Uterine smooth muscle cell (primary cell): ENCODE measurements at places on chromosomes 4 and X. TPM values are rescaled to one million over a fixed set of nuclear protein-coding genes. Genes with fewer than 3 reads are reported as not detected.

TCEAL7 gene
- total RNA-seq = 44.3 and 50.5 TPM in 2 replicates

OPN1MW gene
- total RNA-seq = not detected in 2 replicates

CLCN4 gene
- 0.62 and 0.77 TPM in 2 replicates for total RNA-seq

GPR119 gene
- total RNA-seq = not detected in 2 replicates

EREG gene
- 0.11 and 0.12 TPM in 2 replicates for total RNA-seq

PLXNB3 gene
- total RNA-seq = 5.5 and 8.1 TPM in 2 replicates

NXF2B gene
- total RNA-seq = not detected in 2 replicates

GAGE13 gene
- total RNA-seq = not detected in 2 replicates

EVC gene
- total RNA-seq = 37.2 and 59.4 TPM in 2 replicates
